ENCODE measurements at places on chromosomes 3 and 15.

DNA sequence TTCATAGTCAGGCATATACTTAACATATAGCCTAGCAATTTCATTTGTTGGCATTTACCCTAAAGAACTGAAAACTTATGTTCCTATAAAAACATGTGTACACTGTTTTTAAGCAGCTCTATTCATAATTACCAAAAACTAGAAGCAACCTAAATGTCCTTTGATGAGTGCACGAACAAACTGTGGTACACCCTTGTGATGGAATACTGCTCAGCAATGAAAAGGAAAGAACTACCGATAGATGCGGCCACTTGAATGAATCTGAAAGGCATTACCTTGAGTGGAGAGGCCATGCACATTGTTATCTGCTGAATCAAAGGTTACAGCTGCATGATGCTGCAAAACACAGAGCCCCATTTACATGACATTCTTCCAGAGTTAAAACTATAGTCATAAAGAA lies 44.7 kb downstream of the CFAP92 start:
- DNase-seq, result no peak

- no peak for DNase-seq
Measured at GRCh38 chr3:196440696-196441095, 8.5 kb upstream of the UBXN7 start.

- DNase-seq, result no peak
Measured at GRCh38 chr3:188539037-188539436, 385.1 kb downstream of the LPP start.

DNA sequence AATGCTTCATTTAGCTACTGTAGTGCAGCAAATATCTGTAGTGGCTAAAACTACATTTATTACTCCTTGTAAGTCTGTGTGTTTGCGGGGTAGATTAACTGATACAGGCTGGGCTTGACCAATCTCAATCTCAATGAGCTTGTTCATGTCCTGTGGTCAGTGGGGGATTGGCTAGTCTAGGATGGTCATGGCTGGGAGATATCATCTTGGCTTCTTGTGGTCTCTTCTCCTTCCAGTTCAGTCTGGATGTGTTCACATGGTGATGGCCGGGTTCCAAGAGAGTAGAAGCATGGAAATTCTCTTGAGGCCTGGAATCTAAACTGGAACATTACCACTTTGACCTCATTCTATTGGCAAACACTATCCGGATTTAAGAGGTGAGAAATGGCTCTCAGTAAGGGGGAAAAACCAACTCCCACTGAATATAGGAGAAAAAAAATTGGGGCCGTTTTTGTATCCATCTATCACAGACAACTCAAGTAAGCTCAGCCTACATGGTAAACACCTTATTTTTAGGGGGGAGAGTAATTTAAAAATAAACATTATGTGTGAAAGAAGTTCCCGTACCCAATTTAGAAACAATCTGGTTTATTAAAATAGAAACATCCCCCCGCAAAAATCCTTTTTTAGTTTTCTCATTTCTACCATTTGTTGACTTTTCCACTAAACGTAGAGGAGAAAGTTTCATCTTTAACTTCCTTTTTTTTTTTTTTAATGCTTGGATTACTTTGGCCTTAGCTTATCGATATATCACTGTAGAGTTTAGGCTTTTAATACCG lies 284.9 kb upstream of the TBC1D5 start:
- no peak for DNase-seq

- DNase-seq, result no peak
Measured at GRCh38 chr15:78162038-78162437, 12.9 kb downstream of the IDH3A start.

DNA sequence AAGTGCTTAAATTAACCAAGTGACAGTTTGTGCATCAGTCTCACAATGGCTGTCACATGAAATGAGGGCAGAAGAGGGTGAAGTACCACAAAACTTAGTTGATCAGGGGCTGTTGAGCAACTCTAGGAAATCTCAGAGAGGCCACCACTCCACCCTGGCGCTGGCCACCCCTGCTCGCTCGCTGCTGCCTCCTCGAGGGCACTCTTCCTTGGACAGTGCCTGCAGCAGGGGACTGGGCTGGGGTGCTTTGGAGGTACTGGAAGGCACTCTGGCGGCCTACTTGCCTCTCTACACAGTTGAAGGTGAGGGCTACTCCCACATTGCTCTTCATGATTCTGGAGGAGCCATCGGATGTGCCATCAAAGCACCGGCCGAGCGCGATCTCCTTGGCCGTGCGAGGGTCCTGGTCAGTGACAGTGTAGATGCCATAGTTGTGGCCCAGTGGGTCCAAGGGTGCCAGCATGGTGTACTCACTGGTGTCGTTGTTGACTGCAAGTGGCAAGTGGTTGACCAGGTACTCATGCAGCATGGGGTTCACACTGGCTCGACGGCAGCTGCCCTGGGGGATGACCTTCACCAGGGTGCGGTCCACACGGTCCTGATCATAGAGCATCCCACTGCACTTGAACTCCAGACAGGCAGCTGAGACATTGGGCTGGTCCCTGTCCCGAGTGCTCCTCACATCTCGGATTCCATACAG lies 11.6 kb upstream of the CLPX start:
- no peak for DNase-seq

DNA sequence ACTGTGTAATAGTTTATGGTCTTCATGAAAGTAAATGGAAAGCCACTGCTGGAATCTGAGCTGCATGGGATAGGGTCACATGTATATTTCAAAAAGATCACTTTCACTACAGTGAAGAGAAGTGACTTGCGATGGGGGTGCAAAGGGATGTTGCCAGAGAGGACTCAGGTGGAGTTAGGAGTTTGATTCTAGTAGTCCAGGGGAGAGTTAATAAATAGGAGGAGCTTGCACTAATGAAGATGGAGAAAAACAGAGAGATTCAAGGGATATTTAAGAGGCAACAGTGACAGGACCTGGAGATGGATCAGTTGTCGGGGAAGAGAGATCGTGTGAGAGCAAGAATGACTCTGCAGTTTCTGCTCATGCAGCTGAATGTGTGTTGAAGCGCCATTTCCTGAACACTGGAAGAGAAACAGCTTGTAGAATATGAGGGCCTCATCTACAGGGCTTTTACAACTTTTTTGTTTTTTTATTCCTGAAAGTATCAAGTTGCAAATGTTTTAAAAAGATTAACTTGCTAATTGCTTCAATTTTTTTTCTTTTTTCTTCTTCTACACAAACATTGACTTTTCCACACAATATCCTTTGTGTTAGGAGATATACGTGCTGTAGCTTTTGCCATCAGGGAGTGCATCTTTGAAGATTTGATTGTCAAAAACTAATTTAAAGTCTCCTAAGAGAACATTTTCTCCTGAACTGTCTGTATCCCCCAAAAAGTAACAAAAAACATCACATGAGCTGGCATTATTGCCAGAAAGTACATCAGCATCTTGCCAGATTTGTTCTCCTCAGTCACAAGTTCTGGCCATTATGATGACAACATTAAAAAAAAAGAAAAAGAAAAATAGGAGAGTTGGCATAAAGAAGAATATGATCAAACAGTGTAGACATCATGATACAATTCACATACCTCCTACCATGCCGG lies 37.5 kb downstream of the SETMAR start:
- DNase-seq, result no peak

DNA sequence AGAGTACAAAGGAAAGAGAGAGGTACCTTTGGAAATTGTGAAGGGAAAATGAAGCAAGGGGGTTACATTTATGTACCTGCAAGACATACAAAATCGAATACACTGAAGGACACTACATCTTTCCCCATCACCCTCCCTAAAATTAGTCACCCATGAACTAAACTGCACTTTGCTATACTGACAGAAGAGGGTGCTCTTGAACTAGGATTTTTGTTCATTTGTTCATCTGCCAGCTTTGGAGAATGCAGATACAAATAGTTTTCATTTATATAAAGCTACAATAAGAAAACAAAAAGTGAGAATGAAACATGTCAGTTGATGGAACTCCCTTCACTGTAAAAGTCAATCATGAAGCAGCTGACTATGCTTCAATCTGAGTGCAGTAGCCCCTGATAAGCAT lies 55.7 kb downstream of the PCCB start:
- no peak for DNase-seq

DNA sequence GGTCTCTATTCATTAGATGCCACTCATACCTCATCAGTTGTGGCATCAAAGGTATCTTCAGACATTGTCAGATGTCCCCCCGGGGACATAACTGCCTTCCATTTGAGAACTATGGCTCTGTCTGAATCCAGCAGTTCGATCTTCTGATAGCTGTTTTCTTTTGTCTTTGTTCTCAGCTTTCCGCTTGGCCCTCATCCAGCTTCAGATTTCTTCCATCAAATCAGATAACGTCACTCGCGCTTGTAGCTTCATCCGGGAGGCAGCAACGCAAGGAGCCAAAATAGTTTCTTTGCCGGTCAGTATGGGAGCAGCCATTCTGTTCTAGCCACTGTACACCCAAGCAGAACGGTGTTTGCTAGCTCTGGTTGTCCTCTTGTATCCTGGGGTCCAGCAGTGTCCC lies 4.4 kb downstream of the NIT2 start:
- DNase-seq, result no peak

- DNase-seq, result no peak
Measured at GRCh38 chr3:186277268-186277909, 84.6 kb downstream of the DGKG start.

GRCh38 chr3:37054370-37054769 lies 61.1 kb downstream of the MLH1 start:
- no peak for DNase-seq

GRCh38 chr3:19183584-19183983 lies 35.3 kb downstream of the KCNH8 start:
- DNase-seq, result no peak

DNA sequence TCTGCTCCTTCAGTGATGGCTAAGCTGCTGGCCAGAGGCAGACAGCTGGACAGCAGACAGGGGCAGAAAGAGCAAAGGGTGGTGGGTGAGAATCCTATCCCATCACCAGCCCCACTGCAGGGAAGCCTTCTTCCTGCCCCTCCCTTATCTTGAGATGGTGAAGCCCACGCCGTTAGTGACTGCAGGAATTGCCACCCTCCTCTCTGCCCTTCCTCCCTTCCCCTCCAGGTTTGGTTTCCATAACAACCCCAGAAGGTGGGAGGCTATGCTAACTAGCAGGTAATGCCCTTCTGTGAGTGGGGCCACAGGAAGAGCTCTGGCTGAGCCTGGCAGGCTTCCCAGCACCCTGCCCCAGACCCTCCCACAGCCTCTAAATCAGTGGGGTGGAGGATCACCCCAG lies 32.8 kb downstream of the SCN5A start:
- DNase-seq, result no peak

GRCh38 chr3:175898194-175898593 lies 1039.1 kb downstream of the NAALADL2 start:
- no peak for DNase-seq

DNA sequence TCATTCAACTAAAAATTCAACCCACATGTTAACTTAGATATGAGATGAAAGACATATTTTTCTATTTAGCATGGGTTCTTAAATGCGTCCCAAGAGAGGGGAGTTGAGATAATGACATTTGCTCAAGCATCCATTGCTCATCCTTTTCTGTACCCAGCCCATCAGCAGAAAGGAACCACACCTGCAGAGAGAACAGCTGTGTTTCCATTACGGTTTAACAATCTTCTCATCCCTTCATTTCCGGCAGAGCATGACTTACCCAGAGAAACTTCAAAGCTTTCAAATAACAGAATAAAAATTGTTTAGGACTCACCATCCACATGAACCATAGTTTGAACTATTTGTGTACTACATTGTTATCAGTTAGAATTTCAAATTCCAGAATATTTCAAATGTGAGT lies 113.1 kb downstream of the TGFBR2 start:
- DNase-seq, result no peak

DNA sequence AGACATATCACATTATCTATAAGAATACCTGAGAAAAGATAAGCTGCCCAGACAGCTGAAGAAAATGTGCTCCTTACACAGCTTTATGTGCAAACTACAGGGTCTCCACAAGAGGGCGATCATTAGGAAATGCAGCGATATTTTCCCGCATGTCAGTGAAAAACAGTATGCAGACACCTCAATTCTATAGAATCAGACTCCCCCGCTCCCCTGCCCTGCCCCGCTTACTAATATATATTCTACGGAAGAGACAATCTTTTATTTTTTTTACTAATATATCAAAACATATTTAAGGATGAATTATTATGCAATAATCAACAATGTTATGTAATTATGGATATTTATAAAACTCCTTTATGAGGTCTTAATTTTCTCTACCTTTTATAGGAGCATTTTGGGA lies 681.3 kb downstream of the ROBO1 start:
- DNase-seq, result peak; percentile 54

DNA sequence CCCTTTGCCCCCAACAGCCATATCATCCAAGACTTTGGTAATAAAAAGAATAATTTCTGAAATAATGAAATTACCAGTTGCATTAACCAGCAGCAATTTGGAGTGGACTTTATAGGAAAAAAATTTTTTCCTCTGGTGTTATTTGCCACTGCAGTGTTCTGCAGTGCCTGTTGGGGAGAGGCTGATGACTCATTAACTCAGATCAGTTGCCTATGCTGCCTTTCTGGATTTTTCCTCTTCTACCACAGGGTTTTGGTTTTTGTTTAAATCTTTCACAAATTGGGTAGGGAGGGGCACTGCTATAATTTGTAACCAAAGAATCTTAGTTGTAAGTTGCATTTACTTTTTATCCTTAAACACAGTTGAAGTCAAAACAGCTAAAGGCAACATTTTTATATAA lies 22.7 kb downstream of the ATP6V1A start:
- no peak for DNase-seq

- no peak for DNase-seq
Measured at GRCh38 chr3:40324621-40325020, 15.1 kb downstream of the EIF1B start.

DNA sequence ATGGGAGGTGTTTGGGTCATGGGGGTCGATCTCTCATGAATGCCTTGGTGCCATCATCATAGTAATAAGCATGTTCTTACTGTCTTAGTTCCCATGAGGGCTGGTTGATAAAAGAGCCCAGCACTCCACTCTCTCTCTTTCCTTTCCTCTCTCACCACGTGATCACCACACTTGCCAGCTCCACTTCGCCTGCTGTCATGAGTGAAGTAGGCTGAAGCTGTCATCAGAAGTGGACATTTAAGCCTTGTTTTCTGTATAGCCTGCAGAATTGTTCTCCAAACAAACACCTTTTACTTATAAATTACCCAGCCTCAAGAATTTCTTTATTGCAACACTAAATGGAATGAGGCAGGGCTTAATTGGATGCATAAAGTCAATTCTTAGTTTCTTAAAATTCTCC lies 6.1 kb downstream of the OR5H1 start:
- DNase-seq, result no peak

DNA sequence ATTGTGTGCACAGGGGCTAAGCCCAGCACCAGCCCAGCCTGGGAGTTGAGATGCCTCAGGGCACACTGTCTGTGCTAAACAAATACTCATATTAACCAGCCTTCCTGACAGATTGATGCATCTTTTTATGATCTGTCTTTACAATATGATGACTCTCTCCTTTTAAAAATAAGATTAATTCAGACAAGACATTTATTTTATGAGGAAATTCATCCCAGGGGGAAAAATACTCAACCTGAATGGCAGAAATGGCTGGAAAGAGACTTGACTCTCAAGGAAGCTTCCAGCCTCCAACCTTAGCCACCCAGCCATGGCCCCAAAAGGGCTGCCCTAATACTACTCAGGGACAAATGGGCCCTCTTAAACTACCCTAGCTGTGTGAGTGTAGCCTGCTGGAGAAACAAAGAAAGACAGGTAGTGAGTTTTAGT lies 46.9 kb downstream of the NOX5 start:
- DNase-seq, result no peak

Data from NCI-H345 (cell line).